T-helper 17 cell (primary cell): ENCODE measurements at places on chromosomes 6 and 20.

DNA sequence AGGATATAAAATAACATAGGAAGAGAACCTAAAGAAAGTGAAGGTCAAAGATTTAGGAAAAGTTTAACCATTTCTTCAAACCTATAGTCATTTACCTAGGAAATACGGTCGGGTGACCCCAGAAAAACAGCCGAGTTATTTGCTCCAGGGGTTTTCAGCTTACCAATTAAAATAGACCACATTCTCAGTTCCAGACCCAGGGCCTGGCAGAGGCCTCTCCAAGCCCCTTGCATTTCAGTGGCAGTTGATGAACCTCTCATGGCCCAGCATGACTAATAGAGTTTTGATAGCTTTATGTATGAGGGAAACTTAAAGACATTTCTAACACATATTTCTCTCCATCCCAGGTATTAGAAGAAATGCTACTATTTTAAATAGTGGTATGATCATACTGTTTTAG lies 113.5 kb downstream of the OGFRL1 start:
- DNase-seq, result no peak

- peak; percentile 11 for DNase-seq
Observed at GRCh38 chr6:127475823-127476176, 16.6 kb upstream of the KIAA0408 start.

GRCh38 chr6:72826037-72826436 lies 204.2 kb downstream of the KCNQ5 start:
- no peak for DNase-seq

DNA sequence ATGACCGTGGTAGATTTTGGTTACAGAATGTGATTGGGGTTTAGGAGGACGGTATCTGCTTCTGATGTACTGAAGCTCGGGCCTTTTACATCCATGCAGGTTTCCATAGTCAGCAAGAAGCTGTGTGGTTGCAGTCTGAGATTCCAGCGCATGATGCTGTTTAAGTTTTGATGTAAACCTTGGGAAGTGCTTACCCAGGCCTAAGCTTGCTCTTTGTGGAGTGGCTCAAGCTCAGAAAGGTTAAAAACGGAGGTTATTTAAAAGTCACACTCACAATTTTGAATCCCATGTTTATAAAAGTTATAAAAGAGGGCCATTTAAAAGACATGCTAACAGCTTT lies 121.4 kb downstream of the TIAM2 start:
- DNase-seq, result no peak

GRCh38 chr20:10412591-10413408 lies 21.2 kb downstream of the MKKS start:
- no peak for DNase-seq

DNA sequence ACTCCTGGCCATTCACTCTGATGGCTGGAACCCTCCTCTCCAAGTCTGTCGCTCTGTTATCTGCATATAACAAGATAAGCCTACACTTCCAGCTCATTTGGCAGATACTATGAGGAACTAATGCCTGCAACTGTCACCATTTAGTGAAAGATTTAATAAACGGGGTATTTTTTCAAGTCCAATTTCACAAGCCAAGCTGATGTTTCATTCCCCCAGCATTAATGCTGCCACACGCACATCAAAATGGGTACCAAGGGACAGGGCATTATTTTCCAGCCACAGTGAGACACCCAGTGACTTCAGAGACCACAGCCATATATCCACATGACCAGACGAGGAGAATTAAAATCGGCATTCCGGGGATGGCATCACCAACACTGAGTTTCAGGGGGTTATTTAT lies 175.5 kb downstream of the PTPRT start:
- DNase-seq, result no peak

DNA sequence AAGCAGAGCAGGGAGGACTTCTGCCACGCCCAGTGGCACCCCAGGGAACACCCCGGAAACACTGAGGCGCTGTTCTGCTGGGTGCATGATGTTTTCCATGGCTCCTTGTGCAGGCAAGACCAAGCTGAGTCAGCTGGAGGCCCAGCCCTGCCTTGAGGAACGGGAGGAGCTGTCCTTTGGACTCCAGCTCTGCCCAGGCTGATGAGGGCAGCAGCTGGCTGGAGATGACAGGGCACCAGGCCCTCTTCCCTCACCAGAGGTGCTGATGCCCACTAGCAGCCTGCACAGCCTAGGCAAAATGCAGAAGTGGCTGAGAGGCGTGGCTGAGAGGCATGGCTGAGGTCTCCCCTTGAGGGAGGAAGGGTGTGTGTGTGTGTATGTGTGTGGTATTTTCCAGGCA lies 2.4 kb downstream of the C6orf132 start:
- DNase-seq, result no peak

DNA sequence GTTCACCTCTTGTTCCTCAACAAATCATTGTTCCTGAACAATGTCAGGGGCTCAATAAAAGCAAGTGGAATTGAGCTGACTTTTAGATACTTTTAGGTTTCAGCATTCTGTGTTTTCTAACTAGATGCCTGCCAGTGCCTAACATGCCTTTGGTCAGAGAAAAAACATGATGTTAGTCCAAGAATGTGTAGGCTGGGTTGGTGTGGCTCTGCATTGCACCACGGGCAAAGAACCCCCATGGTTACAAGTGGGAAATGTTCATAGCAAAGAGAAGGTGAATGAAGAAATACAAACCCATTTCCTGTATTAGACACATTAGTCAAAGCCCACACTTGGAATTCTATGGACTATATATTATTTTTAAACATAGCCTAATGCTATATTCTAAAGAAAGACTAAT lies 193.3 kb downstream of the TMEM200A start:
- DNase-seq, result no peak

DNA sequence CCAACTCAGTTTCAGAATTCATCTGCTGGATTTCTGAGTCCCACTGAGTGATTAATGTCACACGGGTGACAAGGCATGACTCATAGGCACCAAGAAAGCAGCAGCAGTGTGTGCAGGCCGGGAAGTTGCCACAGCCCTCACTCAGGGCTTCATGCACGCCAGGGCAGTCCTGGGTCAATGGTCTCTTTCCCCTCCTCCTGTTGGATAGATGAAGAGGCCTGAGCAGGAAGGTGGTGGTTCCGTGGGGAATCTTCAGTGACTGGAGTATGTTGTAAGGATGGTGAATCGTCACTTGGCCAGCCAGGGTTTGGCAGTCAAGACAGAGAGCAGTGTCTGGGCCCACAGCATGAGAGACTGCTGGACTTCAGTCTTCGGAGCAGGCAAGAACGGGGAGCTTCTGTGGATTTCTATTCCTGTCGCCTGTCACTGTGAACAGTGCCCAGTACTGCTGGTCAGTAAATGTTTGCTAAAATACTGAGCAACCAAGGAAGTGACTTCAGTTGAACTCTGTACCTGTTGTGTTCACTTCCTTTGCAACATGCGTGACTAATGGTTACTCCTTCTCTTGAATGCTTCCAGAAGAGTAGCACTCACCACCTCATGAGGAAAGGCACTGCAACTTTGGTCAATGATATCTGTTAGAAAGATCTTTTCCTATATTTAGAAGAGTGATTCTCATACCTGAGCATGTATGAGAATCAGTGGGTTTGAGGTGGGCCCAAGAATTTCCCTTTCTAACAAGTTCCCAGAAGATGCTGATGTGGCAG lies 62.0 kb upstream of the CD93 start:
- DNase-seq, result no peak

DNA sequence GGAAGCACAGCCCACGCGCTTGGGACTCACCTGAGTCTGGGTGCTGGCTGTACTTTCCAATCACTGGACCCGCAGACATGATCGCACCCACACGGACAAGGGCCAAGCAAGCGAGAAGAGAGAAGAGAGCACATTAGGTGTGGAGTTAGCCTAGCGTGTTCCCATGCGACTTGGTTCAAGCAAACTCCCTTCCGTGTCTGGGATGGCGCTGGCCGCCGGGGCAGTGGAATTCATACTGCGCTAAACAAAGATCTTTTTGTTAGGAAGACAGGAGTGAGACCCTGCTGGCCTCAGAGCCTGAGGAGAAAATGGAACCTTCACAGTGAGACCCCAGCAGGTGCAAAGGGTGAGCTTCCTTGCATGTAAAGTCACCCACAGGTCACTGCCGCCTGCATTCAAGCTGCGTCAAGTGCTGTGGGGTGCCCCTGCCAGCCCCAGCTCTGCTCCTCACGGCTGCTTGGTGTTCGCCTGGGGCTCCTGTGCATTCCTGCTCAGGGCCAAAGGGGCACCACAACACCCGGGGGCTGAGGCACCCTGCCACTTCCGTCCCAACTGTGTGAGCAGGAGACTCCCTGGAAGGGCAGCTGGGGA lies 26.4 kb downstream of the PSMG4 start:
- DNase-seq, result no peak

DNA sequence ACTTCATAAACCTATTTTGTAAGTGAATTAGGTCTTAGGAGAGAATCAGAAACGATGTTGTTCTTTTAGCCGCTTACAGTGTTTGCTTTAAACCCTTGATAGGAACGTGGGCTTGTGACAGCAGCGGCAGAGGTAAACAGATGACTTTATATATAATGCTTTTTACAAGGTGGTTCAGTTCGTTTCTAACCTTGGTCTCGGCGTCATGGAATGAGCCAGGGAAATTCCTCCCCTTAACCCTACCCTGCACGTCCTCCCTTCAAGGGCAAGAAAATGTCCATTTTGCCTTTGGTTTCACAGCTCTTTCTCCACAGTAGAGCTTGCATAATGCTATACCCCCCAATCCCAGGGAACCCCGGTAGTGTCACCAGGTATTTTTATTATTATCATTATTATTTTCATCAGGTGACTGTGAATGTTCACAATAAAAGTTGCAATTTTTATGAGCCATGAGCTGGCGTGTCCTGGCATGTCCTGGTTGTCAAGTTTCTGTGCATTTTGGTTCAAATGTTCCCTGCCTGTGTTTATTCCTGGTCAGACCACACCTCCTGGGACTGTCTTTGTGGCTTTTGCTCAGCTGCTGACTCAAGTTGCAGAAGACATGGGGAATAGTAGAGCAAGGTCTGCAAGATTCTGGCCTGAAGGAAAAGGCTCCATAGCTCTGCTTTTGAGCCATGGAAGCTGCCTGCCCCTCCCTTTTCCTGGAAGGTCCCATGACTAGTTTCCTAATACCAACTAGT lies 112.8 kb upstream of the BMP2 start:
- no peak for DNase-seq

GRCh38 chr6:143451531-143451930 lies 926 bp downstream of the PEX3 start:
- DNase-seq, result no peak

DNA sequence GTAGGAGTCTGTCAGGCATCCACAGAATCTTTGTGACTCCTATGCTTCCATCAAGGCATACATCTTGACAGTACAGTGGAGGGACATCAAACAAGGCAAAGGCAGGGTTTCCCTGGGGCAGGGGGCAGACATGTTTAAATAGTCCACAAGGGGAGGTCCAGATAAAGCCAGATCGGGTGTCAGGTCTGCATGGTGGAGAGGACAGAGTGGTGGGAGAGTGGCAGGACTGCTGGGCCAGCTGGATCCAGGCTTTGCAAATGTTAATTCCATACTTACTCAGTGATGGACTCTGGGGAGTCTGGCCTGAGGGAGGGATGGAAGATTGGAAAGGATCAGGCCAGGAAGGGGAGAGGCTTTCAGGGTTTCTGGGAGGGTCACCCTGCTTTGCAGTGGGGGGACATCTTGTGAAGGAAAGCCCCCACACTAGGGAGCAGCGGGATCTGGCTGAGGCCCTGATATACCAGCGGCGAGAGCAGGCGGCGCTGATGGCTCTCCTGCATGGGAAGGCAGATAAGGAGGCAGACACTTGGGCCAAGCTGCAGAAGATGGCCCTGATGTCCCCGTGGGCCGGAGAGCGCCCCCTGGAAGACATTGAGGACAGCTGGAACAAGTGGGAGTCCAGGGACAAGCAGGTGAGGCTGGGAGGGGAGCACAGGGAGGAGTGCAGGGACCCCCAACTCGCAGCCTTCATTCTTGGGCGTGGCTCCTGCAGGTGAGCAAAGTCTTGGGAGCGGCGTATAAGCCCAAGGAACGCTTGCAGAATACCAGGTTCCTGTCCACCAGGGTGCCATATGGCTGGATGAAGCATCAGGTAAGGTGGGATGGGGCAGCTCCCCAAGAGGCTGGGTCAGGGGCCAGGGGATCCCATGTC lies 44.6 kb downstream of the SUN5 start:
- no peak for DNase-seq

- no peak for DNase-seq
Observed at GRCh38 chr6:90790058-90790457, 203.2 kb upstream of the MAP3K7 start.

DNA sequence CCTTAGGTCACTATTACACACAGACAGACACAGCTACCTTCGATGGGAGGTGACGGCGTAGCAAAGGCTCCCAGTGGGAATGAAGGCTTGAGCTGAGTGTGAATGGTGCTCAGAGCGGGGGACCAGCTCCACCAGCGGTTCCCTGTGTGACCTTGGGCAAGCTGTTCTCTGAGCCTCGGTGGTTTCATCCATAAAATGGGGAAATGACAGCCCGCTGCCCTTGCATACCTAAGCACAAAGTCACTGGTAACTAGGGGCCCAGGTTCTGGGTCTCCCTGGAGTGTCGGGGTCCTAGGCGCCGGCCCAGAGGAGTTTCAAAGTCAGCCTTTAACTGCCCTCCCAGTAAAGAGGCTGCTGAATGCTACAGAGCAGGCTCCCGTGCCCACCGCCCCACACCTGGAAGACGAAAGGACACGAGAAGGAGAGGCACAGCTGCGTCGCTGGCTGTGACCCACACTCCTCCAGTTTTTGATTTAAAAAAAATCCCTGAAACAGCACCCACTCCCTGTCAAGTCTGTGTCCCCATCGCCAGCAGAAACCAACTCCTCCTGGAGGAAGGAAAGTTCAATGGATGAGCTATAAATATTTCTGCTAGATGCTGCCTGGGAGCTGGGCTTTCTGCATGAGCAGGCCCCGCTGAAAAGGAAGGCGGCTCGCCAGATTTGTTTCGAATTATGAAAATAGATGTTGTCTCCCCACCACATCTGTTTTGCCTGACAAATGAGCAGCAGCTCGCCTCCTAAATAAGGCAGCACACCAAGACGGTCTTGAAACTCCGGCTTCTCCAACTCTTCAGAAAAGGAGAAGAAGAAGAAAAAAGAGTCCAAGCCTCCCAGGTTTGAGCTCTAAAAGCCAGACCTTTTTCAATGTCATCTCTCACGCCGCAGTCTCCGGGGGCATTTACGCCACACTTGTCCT lies 27.4 kb downstream of the PMEPA1 start:
- DNase-seq, result no peak

- no peak for DNase-seq
Observed at GRCh38 chr20:6855104-6855503, 87.6 kb downstream of the BMP2 start.

DNA sequence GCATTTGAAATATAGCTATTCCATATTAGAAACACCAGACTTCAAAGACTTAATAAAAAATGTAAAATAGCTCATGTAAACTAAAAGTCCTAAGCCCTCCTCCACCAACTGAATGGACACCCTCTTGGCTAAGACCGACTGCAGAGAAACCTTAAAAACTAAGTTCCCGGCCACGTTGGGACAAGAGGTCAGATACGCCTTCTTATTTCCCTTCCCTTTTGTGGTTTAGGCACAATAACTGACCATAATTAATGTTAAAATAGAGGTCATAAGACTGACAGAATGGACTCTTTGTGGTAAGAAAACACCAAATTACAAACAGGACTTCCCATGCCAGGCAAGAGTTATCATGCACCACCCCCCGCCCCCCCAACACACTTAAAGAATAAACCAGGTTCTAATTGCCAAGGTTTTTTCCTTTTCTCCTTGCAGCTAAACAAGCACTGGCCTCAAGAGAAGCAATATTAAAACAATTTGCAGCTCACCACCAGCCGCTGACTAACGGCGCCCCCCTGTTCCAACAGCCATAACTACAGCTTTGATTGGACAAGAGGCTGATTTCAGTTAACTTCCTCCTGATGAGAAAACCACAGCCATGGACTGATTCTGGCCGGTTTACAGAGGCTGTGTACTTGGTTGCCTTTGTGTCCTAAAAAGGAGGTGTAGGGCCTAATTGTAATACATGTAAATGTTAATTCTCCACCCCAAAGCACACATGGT lies 10.7 kb upstream of the LAMP5 start:
- DNase-seq, result no peak
